ENCODE measurements at places on chromosomes 5 and 9.

DNA sequence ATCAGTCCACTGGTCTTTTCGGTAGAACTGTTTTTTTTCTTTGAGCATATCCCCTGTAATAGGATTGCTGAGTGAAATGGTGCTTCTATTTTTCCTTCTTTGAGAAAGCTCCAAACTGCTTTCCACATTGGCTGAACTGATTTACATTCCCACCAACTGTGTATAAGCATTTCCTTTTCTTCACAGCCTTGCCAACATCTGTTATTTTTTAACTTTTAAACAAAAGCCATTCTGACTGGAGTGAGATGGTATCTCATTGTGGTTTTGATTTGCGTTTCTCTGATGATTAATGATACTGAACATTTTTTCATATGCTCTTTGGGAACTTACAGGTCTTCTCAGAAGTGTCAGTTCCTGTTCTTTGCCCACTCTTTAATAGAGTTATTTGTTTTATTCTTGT, 764.7 kb downstream of the MTRR start:
- no peak for DNase-seq

- no peak for DNase-seq
Observed at GRCh38 chr5:109649318-109649717, 40.4 kb upstream of the MAN2A1 start.

GRCh38 chr5:107538805-107539445, 131.8 kb downstream of the EFNA5 start:
- no peak for DNase-seq

DNA sequence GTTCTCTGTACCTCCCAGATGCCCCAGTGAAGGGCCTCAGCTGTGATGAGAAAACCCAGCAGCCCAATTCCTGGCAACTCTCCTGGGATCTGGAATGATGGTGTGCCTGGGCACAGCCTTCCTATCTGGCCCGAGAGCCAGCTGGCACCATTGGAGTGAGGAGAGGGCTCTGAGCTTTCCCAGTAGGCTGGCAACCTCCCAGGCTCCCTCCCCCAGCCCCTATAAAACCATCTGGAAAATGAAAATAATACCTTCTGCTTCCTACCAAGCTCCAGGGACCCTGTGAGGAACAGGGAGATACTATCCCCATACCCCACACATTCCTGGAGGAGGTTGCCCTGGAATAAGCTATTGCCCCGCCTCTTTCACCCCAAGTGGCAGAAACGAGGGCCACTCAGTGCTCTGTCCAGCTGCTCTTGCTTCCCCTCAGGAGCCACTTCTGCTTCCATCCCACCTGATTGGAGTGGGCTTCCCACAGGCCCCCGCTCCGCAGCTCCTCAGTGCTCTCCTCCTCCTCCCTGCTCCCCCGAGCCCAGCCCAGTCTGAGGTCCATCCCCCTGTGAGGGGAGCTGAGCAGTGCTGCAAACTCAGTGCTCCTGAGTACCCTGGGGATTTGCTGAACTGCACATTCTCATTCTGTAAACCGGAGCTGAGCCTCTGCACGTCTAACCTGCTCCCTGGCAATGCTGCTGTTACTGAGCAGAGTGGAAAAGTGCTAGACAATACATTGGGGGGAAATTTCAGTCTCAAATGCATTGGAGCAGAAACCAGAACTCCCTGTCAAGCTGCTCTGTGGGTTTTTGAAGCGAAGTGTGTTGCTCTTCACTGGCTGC, 74.7 kb downstream of the THBS4 start:
- DNase-seq = no peak

DNA sequence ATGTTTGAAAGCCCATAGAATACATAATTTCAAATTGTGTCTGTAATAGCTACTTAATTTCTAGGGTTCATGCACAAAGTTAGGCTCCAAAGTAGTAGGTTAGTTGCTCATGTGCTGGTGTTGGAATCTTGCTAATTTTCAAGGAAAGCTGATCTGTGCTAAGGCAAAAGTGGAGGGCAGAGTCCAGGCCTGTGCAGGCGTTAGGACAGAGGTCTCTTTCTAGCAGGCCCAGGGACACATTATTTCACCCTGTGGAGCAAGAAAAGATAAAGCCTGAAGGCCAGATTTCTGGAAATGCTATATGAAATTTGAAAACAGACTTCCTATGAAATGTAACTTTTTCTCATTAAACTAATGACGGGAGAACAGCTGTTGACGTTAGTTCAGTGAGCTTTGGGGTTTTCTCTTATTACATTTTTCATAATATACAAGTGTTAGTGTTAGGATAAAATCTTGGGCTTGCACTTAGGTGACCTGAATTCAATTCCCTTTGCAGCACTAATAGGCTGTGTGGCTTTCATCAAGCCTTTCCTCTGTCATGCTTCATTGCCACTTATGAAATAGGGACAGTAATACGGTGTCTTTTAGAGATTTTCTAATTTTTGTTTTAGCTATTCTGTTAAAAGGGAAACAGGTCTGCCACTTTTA, 196.7 kb upstream of the HAPLN1 start:
- no peak for DNase-seq

GRCh38 chr5:149497357-149497756, 53.9 kb downstream of the CSNK1A1 start:
- DNase-seq = peak; percentile 81

- DNase-seq = peak; percentile 31
Observed at GRCh38 chr5:151195622-151196021, 28.3 kb downstream of the CCDC69 start.

- no peak for DNase-seq
Observed at GRCh38 chr9:82457298-82457697, 468.7 kb downstream of the SPATA31D1 start.

DNA sequence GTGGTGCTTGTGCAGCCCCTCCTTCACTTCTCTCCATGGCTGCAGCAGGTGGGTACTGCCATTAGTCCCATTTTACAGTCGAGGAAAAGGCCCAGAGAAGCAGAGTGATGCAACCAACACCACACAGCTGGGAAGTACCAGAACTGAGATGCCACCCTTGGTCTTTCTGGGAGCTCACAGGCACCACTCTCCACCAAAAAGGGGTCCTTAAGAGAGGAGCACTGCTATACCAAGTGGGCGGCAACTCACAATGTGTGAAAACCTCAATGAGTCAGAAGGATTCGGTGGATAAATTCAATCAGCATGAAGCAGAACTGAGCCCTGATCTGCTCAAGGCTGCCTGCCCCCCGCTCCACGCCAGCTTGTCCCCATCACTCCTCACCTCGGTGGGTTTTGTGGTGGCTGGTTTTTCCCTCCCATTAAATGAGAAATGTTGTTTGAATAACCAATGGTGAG, 213.7 kb downstream of the FSTL4 start:
- no peak for DNase-seq

- no peak for DNase-seq
Observed at GRCh38 chr5:73624888-73625287, 1.1 kb upstream of the ARHGEF28 start.

DNA sequence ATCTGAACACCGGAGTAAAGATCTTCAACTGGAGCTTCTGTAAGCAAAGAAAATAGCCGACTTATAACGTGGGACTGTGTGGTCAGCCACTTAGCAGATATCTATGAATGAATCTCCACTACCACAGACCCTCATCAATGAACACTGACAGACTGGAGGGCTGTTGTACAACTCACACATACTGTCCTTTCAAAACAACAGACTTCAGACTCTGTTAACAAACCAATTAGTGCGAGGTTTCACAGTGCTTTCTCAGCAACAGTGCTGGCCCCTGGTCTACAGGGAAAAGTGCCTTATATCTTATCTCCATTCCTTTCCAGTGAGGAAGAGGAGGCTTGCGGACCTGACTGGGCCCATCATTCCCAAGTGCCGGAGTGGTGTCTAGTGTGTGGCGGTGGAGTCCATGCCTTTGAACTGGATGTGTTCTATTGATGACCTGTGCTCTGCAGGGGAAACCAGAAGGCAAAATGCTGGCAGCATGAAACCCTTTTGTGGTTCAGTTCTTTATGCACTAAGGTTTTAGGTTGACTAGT, 33.8 kb downstream of the TSTD2 start:
- no peak for DNase-seq

GRCh38 chr9:4016789-4017188, 283.1 kb downstream of the GLIS3 start:
- no peak for DNase-seq

DNA sequence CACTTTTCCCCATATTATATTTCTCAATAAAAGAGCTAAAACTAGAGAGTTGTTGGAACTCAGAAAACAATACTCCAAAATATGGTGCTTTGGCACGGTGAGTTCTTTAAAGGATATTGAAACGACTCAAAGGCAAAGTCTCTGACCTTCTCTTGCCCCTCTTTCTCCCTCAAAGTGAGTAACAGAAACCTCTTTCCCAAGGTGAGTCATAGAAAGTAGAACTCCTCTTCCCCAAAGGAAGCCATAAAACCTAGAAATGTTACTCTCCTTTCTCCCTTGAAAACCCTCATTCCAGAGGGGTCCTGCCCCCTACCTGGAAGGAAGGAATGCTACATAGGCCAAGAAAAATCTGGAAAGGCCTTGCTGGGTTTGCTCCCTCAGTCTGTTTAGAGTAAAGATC, 47.5 kb downstream of the RAPGEF6 start:
- no peak for DNase-seq

- no peak for DNase-seq
Observed at GRCh38 chr9:16719921-16720320, 150.5 kb downstream of the BNC2 start.

DNA sequence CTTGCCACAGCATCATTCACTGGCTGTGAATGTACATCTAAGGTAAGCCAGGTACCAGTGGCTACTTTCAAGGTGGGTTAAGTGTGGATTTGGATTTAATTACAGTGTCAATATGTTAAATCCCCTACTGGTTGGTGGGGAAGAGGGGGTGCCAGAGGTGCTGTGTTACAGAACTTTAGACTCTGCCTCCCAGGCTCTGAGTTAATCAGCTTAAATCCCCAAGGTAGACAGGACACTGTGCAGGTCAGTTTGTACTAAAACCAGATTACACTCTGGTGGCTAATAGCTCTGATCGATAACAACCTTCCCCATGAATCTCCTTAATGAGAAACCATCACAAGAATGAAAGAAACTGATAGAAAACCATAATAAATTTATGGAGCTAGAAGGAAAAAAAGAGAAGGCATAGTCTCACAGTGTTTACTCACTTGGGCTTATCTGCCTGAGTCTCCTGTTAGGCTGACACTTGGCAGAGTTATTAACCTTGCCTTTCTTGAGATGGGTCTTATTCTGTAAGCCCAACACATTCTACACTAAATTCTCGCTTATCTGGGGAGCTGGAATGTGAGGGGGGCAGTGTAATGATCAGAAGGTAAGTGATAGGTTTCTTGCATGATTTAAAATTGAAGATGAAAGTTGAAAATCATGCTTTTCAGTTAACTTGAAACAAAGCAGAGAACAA, 106.8 kb downstream of the LMNB1 start:
- DNase-seq = no peak

DNA sequence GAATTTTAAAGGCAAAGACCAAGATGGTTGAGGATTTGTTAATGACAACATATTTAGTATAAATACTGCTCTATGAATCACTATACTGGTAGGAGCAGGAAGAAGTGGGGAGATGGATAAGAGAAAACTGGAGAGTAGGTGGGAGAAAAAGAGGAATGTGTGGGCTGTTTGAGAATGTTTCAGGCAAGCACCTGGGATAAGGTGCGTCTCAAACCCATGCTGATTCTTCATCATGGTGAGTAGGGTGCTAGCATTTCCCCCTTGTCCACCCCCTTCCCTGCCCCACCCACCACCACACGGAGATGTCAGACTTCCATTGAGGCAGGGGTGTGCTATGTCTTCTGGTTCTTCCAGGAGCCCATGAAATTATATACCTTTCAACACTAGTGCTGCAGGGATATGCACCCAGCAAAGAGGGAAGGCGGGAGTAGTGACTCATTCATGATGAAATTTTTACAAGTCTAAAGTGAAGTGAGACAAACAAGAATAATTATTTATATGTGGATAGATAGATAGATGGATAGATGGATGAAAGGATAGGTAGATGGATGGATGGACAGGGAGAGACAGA, 54.3 kb downstream of the MTX3 start:
- DNase-seq = no peak

DNA sequence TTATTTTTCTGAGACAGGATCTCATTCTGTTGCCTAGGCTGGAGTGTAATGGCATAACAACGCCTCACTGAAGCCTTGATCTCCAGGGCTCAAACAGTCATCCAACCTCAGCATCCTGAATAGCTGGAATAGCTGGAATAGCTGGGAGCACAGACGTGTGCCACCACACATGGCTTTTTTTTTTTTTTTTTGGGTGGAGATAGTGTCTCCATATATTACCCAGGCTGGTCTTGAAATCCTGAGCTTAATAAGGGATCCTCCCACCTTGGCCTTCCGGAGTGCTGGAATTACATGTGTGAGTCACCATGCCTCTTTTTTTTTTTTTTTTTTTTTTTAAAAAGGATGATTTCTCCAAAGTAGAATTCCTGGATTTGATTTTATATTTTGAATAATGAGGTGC, 60.7 kb downstream of the NSD1 start:
- peak; percentile 74 for DNase-seq

DNA sequence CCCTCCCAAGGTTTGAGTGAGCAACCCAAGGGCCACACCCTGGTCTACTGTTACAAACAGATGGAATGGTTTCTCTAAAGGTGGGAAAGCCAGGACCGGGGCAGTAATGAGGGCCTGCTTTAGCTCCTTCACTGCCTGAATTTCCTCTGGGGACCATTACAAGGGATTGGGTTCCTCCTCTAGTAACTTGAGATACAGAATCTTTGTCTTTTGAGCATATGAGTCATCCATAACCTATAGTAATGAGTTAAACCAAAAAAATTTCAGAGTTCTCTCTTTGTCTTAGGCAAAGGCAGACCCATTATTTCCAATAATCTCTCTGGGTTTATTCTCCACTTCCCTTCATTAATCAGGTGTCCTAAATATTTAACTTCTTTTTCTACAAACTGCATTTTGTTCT, 618.8 kb downstream of the HINT1 start:
- DNase-seq = no peak

DNA sequence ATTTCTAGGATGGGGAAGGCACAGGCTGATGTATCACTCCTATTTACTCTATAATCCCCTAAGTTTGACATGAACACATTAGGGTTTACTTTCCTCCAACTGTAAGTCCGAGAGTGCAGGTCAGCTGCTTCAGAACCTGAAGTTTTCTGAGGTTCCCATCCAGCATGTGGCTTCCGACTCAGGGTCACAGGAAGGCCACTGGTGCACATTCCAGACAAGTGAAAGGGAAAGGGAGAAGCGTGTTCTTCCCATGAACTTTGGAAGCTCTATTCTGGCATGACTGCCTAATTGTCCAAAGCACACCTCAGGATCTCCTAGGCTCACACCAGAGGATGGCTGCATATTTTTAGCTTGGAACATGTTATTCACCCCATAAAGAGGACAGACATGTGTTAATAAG, 602.6 kb downstream of the SEMA5A start:
- DNase-seq = no peak

Data from AG08395 (cell line).